IPS DF 6.9 (cell line): ENCODE measurements at places on chromosomes 13 and 19.

DNA sequence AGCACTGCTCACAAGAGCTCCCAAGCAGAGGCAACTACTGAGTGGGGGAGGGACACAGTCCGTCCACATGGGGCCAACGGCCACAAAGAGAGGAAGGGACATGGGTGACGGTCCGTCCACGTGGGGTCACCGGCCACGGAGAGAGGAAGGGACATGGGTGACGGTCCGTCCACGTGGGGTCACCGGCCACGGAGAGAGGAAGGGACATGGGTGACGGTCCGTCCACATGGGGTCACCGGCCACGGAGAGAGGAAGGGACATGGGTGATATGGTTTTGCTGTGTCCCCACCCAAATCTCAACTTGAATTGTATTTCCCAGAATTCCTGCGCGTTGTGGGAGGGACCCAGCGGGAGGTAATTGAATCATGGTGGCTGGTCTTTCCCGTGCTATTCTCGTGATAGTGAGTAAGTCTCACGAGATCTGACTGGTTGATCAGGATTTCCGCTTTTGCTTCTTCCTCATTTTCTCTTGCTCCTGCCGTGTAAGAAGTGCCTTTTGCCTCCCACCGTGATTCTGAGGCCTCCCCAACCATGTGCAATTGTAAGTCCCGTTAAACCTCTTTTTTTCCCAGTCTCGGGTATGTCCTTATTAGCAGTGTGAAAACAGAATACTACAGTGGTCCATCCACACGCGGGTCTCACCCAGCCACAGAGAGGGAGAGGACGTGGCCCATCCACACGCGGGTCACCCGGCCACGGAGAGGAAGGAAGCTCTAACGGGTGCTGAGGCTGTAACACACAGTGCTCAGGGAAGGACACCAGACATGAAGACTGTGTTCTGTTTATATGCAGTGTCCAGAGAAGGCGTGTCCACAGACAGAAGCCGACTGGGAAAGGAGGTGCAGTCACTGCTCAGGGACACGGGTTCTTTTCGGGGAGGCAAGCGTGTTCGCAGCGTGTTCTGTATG, 48.5 kb downstream of the GAS6 start:
- no peak for DNase-seq

GRCh38 chr13:94664889-94665288, 47.5 kb downstream of the SOX21 start:
- DNase-seq: no peak

DNA sequence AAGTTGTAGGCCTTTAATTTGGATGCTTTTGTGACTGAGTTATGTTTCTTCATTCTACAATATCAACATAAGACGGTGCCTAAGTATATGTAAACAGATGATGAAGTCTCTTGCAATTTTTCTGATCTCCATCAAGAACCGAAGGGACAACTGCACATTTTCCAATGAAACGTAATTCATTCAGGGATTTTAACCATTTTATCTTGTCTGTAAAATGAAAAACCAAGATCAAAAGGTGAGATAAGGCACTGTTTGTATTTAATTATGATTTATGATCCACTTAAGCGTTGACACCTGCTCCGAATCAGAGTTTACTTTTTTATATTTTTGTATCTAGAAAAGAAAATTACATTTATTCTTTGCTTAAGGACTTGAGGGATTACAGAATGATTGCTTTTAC, 556.8 kb upstream of the ARGLU1 start:
- DNase-seq: no peak

GRCh38 chr19:8663920-8664670, 33.7 kb downstream of the NFILZ start:
- DNase-seq: no peak

- DNase-seq: no peak
These were observed at the start of gene EBI3 for GRCh38 chr19:4229179-4229931. Gene EBI3 (plus strand): TSS chr19:4229523. CDS start chr19:4229551, 28 bp downstream.

- no peak for DNase-seq
These were observed 52.0 kb downstream of the DCT start for GRCh38 chr13:94427313-94427953.

DNA sequence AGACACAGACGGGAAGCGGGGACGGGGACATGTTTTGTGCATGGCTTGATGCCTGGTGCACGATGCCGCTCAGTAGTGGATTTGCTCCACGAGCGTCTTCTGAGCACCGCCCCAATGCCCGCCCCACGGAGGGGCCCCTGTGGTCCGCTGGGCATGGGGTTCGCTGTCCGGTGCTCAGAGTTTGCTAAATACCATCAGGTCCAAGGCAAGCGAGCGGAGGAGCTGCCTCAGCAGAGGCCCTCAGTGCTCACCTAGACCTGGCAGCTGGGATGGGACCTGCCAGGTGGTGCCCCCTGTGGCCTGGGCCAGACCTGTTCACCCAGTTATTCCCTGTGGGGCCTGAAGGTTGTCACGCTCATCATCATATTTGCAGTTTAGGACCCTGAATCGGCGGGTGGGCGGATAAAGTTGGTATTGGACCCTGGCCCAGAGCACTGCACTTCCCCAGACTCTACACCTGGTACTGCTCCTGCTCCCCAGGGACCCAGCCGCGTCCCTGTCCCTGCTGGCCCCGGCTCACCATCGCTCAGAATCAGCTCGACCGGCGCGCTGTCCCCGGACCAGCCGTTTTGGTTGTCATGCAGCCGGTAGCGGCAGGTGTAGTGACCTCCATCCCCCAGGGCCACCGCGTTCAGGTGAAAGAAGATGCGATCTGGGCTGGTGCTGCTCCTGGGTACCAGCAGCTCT, 2.3 kb downstream of the A1BG start:
- DNase-seq: no peak

- no peak for DNase-seq
These were observed 102.2 kb upstream of the EDNRB start for GRCh38 chr13:78020861-78021260.

GRCh38 chr13:46355088-46355468, 32.0 kb downstream of the RUBCNL start:
- no peak for DNase-seq

DNA sequence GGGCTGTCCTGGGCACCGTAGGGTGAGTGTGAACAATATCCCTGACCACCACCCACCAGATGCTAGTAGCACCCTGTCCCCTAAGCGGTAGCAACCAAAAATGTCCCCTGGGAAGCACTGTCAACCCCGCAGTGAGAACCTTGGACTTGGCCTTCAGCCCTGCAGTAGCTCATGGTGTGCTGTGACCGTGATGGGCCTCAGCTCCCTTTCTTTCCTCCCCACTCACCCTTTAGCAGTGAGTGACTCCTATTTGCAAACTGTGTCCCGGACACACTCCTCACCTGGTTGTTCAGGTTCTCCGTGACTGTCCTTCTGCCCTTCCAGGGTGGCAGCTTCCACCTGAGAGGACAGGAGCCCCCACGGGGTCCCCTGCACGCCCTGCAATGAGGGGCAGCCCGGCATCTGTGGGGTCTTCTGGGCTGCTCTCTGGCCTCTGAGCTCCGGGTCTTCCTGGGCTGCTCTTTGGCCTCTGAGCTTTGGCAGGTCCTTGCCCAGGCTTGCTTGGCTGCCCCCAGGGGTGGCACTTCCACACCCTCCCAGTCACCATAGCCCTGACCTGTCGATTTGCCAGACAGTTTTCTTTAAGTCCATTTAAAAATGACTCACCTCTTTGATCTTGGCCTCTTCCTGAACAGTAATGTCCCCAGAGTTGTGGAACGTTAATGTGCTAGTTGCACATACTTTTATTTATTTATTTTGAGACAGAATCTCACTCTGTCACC, 3.8 kb downstream of the KDM4B start:
- DNase-seq: no peak

GRCh38 chr13:22961835-22962537, 218.8 kb upstream of the SGCG start:
- DNase-seq: no peak

- no peak for DNase-seq
These were observed 17.7 kb downstream of the ZMYM5 start for GRCh38 chr13:19845758-19846157.

- DNase-seq: no peak
These were observed 258.9 kb downstream of the KCNRG start for GRCh38 chr13:50274181-50274580.
